ENCODE measurements at places on chromosomes 7 and 10. TPM values are rescaled to one million over a fixed set of nuclear protein-coding genes. Genes with fewer than 3 reads are reported as not detected.
A peak's percentile ranks its signal among the peaks of the same experiment; 100 is the strongest.

- no peak for DNase-seq
These were observed 26.7 kb upstream of the SLF2 start for GRCh38 chr10:100886091-100886490.

ITPRID1 gene
- total RNA-seq = not detected

DNA sequence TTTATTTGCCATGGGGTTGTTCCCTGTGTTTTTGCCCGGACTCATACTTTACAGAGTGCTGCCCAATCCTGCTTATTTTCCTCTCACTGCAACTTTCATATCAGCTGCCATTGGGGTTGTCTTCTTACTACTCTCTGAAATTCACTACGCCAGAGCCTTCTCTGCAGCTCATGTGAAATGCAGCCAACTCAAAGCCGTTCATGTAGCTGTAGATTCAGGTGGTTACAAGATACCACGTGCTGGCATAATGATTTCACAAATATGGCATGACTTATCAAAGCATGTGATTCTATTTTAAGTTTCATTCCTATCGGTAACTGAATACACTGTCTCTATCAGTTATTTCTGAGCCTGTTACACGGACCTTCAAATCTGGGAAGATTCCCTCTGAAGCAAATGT lies 130.3 kb upstream of the WNT16 start:
- DNase-seq = no peak

ATXN7L1 gene
- 4.0 TPM for total RNA-seq

GRCh38 chr7:130429019-130429418 lies 11.8 kb downstream of the CEP41 start:
- no peak for DNase-seq

TACC2 gene
- total RNA-seq = 7.3 TPM

- DNase-seq = peak; percentile 32
These were observed 42.2 kb downstream of the BMPR1A start for GRCh38 chr10:86798611-86799010.

IDI2 gene
- total RNA-seq = not detected

DNA sequence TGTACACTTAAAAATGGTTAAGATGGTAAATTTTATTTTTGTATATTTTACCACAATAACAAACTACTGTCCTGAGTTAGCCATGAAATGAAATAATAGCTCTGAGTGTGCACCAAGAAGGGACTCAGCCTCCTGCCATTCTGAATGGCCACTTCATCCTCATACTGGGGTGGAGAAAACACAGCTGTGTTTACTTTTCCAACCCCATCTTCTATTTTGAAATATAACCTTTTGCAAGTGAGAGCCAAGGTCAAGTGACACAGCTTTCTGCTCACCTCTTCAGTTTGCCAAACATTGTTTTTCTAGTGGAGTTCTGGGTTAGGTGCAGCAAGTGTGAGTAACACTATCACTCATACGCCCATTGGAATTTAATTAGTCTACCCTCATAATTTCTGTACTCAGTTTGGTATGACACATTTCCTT lies 107.4 kb upstream of the GLCCI1 start:
- peak; percentile 63 for DNase-seq

ASZ1 gene
- total RNA-seq = not detected

- DNase-seq = no peak
These were observed 14.7 kb downstream of the OGA start for GRCh38 chr10:101803511-101803910.

GRCh38 chr10:66349726-66350125 lies 576.1 kb upstream of the LRRTM3 start:
- no peak for DNase-seq

HMX3 gene
- total RNA-seq = not detected

TET1 gene
- 6.1 TPM for total RNA-seq

GRCh38 chr10:117619707-117620405 lies 77.3 kb downstream of the EMX2 start:
- DNase-seq = no peak

- DNase-seq = no peak
These were observed 11.6 kb downstream of the VENTX start for GRCh38 chr10:133249094-133249780.

DNA sequence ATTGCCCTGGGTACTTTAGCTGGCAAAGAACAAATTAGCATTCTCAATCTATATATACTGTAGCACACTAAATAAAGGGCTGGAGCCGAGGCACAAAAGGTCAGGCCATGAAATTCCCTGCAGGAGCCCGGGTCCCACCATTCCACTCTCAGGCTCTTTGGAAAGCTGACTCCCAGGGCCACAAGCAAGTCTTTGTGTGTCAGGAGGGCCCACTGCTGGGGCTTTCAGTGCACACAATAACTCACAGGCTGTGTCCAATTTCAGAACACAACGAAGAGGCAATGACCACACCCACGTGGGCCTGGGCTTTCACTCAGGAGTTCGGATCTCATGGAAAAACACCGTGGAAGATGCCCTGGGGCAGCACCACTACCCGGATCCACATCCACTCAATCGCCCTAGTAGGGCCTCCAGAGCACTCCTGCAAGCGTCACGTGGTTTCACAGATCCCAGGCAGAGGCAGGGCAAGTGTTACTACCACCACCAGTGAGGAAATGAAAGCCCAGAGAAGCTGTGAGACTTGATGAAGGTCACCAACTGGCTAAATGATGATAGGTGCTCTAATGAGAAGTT lies 60.3 kb downstream of the COBL start:
- DNase-seq = peak; percentile 55

TNRC18 gene
- total RNA-seq = 22.7 TPM

DNA sequence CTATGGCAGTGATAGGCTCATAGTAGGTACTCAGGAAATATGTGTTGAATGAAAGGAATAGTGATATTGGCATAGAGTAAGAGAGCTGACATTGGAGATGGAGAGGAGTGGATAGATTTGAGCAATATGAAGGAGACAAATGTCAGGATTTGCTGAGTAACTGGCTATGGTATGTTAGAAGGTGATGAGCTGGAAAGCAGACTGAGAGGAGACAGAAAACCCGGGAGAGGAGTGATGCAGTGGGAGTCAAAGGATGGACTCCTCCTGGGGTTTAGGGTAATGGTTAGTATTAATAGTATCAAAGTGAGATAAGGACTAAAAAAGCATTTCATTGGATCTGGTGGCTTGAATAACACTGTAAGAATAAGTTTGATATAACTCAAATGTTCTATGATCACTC lies 64.8 kb downstream of the CD36 start:
- DNase-seq = no peak

- no peak for DNase-seq
These were observed 129.8 kb downstream of the PPP1R17 start for GRCh38 chr7:31816810-31817209.

DNA sequence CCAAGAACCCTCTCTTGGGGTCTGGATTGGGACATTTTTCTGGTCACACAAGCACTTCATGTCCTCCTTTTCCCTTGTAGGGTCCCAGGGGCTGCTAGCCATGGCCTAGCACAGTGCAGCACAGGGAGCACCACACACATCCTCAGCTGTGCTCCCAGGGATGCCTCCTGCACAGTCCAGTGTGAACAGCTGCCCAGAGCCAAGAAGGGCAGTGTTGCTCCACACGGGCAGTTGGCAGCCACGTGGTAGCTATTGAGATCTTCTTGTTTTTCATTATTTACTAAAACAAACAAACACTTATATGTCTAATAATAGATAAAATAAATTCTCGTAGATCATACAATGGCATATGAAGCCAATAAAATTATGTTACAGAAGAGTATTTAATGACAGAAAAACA lies 13.9 kb upstream of the LANCL2 start:
- DNase-seq = no peak

ANK3 gene
- total RNA-seq = 1.7 TPM

DNA sequence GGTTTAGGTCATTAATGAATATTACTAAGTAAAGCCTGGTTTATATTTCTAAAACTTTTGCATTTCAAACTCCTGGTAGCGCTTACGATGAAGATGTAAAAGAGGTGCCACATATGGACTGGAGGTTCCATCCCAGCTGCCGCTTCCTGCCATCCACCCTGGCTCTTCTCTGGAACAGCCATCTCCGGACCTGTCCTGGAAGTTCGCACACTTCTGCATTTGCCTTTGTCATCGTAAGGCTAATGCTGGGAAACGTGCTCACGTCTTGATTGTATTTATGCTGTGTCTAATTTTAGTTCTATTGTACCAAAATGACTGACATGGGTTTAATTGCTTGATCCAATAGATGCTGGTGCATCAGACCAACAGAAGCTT lies 103.1 kb downstream of the HIPK2 start:
- no peak for DNase-seq

GRCh38 chr7:150388709-150389531 lies 9.8 kb downstream of the ZNF775 start:
- no peak for DNase-seq

DNA sequence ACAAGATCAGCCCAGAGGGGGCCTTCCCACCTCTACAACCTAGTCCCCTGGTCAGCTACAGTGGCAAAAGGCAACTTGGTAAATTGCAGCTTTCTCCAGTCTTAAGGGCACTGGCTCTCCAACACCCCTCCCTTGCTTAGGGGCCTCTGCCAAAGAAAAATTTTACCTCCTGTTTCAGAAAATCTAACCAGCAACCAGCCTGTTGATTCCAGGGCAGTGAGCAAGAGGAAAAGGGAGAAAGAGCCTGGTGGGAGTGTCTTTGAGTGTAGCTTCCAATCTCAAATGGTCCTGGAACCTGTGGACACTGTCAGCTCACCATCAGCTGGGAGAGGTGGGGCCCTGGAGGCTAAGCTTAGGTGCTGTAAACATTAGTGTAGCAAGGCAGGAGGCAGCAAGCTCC lies 22.9 kb downstream of the ACTR1A start:
- no peak for DNase-seq

- no peak for DNase-seq
These were observed 459.6 kb downstream of the SDK1 start for GRCh38 chr7:3760651-3761050.

DNA sequence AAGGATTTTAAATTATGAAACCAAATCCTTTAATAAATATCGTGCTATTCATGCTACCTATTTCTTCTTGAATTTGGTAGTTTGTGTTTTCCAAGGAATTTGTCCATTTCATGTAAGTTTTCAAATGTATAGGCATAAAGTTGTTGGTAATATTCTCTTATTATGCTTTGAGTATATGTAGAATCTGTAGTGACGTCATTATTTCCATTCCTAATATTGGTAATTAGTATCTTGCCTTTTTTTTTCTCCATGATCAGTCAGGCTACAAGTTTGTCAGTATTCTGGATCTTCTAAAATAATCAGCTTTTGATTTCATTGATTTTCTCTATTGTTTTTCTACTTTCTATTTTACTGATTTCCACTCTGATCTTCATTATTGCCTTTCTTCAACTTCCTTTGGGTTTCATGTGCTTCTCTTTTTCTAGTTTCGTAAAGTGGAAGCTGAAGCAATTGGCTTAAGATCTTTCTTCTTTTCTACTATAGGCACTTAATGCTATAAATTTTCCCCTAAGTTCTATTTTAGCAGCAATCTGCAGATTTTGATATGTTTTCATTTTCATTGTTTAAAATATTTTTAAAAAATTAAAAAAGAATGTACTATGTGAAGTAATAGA lies 156.5 kb upstream of the HDAC9 start:
- DNase-seq = no peak
